ENCODE measurements at places on chromosomes 5 and 9. TPM values are rescaled to one million over a fixed set of nuclear protein-coding genes. Genes with fewer than 3 reads are reported as not detected.
A peak's percentile ranks its signal among the peaks of the same experiment; 100 is the strongest.

Gene FOXD4L5
- not detected for total RNA-seq

GRCh38 chr9:133304477-133305377 lies 29.7 kb upstream of the ABO start:
- DNase-seq = no peak

DNA sequence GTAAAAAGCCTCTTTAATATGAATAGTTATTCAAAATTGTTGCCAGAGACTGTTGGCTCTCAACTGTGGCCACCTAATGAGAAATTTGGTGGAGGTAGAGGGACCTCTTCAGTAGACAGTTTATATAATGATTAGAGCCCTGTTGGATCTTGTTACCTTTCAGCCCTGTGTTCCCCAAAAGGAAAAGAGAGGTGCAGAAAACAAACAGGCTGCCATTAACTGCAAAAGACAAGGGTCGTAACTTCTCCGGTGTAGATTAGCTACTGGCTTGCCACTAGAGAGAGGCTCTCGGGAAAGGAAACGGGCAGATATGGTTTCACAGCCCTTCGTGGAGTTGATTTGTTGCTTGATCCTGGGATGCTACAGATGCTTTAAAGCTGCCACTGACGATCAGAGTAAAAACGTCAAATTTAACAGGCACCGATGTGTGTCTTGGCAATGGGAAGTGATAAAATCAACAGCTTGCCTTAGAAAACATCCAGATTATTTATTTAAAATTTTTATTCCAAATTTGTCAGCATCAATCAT lies 7.8 kb downstream of the FST start:
- no peak for DNase-seq

DNA sequence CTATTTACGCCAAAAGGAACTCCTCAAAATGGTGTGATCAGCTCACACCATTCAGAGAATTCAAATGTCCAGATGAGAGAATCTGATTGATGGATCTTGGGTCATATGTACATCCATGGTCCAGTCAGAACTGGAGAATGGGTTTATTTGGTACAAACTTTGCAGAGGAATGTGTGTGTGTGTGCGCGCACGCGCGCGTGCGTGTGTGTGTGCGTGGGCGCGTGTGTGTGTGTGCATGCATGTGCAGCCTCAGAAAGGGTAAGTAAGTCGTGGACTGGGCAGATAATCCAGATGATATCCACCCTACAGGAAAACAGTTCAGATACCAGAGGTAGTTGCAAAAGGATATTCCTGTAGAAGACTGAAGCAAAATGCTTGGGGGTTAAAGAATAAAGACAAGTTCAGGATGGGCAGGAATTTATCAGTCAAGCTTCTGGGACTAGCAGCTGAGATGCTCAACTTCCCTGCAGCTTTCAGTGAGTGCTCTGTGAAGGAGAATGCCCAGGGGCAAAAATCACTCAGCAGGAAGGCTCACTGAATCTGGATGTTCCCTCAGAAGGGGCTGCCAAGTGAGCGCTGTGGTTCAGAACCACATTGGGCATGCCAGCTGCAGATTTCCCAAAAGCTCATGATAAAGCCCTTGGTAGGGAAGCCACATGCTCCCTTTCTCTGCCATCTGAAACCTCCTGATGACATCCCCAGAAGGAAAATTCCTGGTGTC lies 440.5 kb upstream of the SGCD start:
- no peak for DNase-seq

- peak; percentile 28 for DNase-seq
Observed at GRCh38 chr9:96071076-96071814, 195.8 kb downstream of the ERCC6L2 start.

Gene ANKRD34B
- not detected for total RNA-seq

DNA sequence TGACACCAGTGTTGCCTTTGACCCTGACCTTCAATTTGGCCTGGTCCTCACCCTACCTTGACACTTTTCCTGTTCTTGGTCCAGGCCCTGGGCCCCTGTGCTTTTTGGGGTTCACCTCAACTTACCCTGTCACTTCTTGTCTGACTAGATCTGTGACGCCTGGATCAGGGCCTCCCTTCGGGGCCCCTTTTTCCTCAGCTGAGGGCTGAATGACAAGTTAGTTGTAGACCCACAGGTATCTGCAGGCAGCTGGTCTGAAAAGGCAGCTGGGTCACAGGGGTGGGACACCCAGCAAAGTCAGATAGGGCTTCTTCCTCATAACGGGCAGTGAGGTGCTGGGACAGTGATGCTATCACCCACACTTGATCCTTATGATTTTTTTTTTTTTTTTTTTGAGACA lies 10.0 kb upstream of the MYORG start:
- no peak for DNase-seq

Gene SUB1
- 317 TPM for total RNA-seq

DNA sequence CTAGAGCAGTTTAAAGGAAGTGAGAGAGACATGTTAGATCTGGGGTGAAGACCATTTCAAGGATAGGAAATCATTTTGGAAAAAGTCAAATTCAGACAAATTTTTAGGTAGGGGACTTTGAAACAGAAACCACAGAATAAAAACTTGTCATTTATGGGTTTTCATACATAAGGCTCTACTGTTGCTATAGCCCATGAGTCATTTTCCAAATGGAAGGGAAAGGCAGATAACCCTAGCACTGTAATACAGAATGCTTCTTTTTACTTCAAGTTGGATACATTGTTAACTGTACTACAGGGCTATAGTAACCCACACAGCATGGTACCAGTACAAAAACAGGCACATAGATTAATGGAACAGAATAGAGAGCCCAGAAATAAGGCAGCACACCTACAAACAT lies 455.4 kb downstream of the EBF1 start:
- DNase-seq = no peak

DNA sequence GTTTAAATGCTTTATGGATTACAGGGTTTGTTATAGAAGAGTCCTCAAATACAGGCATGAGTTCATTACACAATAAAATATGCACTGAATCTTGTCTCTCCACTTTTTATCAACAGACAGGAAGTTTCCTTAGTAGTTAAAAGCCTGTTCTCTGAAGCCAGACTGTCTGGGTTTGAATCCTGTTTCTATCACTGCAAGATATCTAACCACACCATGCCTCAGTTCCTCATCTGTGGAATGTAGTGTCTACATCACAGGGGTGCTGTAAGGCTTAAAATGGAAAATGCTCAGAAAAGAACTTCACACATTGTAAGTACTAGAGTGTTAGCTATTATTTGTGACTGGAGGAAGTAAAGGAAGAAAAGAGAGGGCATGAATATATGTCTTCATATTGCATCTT lies 9.3 kb downstream of the LIX1 start:
- DNase-seq = no peak

GRCh38 chr9:125988479-125989050 lies 241.4 kb downstream of the PBX3 start:
- no peak for DNase-seq

GRCh38 chr5:20524991-20525529 lies 537.1 kb upstream of the CDH18 start:
- DNase-seq = no peak

DNA sequence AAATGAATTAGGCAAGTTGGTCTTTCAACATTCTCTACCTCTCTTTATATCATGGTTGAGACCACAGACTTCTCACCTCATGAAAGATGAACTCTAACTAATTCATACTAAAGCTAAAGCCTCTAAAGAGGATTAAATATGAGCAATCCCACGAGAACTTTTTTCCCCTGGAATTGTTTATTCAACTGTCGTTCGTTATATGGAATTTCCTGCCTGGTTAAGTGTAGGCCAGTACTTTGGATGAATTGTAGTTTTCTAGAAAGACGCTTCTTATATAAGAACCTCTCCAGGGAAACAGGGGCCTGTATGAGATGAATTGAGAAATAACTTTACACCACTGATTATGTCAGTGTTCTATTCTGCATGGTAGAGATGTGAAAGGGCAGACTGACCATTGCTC lies 42.9 kb downstream of the PDCD1LG2 start:
- peak; percentile 16 for DNase-seq

Gene SLC45A2
- total RNA-seq = 0.05 TPM

DNA sequence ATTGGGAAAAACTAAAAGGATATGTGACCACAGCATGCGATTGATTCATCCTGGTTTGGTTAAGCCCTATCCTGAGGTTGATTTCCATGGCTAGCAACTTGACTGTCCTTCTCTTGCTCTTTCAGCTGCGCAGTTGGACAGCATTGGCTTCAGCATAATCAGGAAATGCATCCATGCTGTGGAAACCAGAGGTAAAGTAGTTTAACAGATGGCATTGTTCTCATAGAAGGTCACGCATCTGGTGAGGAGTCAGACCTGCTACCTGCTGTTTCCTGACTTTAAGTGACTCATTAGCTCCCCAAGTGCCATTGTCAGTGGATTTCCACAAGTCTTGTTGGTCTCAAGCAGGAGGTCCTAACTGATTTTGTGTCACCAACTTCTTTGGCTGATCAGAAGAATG lies 266.9 kb downstream of the ARHGAP26 start:
- DNase-seq = no peak

Gene MCTP1
- total RNA-seq = 5.2 TPM

Gene HINT2
- total RNA-seq = 30.0 TPM

Gene FUT7
- total RNA-seq = not detected

Gene FOXD1
- 18.6 TPM for total RNA-seq

- DNase-seq = peak; percentile 64
Observed at GRCh38 chr9:37293664-37294524, 128.6 kb upstream of the GRHPR start.

Gene FGF18
- total RNA-seq = 0.16 TPM

Gene PCDHA2
- total RNA-seq = 0.36 TPM

GRCh38 chr5:169631360-169631759 lies 5.7 kb upstream of the DOCK2 start:
- no peak for DNase-seq

DNA sequence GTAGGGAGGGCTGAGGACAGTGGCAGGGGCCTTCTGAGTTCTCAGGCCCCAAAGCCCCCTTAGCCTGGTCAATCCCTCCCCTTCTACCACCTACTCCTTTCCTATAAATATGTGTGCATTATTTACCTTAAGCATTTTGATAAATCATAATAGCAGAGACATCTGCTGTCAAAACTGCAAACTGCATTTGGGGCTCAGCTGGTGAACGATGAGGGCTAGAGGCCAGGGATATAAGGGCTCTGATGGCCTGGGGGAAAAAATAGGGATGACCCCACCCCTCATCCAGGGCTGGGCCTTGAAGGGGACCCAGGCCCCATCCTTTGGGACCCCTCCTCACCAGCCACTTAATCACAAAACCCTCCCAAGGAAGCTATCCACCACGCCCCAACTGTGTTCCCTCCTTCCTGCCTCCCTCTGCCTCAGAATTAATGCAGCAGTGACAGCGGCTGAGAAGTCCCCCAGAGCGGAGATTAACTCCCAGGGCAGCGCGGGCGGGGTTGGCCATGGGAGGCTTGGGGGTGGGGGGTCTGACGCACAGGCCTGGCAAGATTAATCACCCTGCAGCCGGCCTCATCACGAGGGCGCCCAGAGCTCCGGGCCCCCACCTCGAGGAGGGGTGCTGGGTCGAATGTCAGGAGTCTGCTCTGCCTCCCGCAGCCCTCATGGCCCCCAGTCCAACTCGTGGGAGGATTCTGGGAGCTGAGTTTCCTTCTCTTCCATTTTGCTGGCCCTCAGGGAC lies 42.1 kb downstream of the CXXC5 start:
- peak; percentile 81 for DNase-seq

- no peak for DNase-seq
Observed at GRCh38 chr9:105389796-105390195, 58.0 kb upstream of the FSD1L start.

GRCh38 chr5:7706256-7706655 lies 144.7 kb downstream of the CFAP90 start:
- DNase-seq = no peak

Gene FEM1C
- total RNA-seq = 18.7 TPM

DNA sequence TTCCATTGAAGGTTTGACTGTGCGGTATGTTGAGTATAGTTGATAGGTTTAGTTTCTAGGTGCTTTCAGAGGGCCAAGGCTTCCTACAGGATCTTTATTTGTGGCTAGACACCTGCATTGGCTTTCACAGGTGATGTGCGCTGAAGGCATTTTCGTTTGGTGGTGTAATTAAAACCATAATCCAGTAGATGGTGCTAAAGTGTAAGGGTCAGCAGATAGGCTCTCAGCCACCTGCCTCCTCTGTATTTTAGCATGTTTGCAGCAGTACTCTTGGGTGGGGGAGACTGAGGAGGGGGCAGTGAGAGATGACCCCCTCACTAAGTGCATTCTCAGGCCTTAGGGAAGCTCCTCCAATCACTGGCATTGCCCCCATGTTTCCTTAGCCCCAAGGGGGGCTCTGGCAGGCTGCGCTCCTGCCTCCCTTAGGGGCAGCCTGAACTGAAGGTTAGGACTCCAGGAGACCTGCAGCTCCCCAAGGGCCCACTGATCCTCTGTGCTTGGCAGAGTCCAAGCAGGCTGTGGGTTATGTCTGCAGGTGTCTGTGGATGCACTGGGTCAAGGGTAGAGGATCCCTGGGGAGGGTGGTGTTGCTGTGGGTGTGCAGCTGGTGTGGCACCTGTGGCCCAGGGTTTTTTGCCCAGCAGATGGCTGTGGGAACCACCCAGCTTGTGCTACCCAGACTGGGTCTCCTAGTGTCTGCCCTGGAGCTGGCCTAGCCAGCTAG lies 23.4 kb downstream of the CDK20 start:
- peak; percentile 67 for DNase-seq

- DNase-seq = peak; percentile 27
Observed at GRCh38 chr5:111453747-111454146, 58.6 kb downstream of the STARD4 start.

DNA sequence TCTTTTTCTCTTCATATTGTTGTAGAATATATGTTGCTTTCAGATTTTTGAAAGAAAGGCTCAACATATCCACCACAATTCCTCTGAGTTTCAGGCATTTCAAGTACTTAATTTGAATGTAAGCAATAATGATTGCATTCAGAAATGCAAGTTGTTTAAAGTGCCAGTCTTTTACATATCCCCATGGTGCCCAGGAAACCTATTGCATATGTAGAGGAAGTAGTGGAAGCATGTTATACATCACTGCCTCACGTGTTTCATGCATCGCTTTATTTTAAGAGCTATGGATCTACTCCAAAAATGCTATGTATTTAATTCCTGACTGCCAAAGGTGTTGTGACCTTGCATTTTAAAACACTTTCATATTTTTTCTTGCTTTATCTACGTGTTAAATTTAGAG lies 28.1 kb downstream of the CPEB4 start:
- DNase-seq = no peak

- no peak for DNase-seq
Observed at GRCh38 chr5:32690153-32690552, 21.0 kb upstream of the NPR3 start.

- DNase-seq = peak; percentile 39
Observed at GRCh38 chr5:74130155-74130897, 504.3 kb downstream of the ARHGEF28 start.

Gene SHOC1
- total RNA-seq = not detected

- DNase-seq = peak; percentile 46
Observed at GRCh38 chr5:173205916-173206315, 29.1 kb downstream of the NKX2-5 start.

Measured in myocyte (in vitro differentiated cells).